ENCODE measurements at places on chromosomes 11 and 22.

DNA sequence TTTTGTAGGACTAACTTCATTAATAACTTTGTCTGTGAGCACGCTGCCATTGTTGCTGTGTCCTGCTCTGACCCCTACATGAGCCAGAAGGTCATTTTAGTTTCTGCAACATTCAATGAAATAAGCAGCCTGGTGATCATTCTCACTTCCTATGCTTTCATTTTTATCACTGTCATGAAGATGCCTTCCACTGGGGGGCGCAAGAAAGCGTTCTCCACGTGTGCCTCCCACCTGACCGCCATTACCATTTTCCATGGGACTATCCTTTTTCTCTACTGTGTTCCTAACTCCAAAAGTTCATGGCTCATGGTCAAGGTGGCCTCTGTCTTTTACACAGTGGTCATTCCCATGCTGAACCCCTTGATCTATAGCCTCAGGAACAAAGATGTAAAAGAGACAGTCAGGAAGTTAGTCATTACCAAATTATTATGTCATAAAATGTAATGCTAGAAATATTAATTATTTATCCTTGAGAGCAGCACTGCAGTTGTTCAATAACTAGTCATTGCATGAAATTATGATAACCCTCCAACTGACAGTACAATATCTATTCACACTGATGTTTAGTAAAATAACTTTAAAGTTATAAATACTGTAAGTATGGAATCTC lies 46.4 kb upstream of the OR5D13 start:
- no peak for DNase-seq

DNA sequence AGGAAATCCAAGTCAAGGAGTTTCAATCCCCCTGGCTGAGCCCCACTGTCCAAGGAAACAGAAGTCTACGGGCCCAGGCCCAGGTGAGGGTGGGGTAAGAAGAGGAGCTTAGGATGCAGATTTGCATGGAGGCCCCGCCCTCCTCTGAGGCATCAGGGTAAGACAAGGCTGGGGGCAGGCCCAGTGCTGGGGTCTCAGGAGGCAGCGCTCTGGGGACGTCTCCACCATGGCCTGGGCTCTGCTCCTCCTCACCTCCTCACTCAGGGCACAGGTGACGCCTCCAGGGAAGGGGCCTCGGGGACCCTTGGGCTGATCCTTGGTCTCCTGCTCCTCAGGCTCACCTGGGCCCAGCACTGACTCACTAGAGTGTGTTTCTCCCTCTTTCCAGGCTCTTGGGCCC lies 31.3 kb upstream of the IGLL5 start:
- no peak for DNase-seq

DNA sequence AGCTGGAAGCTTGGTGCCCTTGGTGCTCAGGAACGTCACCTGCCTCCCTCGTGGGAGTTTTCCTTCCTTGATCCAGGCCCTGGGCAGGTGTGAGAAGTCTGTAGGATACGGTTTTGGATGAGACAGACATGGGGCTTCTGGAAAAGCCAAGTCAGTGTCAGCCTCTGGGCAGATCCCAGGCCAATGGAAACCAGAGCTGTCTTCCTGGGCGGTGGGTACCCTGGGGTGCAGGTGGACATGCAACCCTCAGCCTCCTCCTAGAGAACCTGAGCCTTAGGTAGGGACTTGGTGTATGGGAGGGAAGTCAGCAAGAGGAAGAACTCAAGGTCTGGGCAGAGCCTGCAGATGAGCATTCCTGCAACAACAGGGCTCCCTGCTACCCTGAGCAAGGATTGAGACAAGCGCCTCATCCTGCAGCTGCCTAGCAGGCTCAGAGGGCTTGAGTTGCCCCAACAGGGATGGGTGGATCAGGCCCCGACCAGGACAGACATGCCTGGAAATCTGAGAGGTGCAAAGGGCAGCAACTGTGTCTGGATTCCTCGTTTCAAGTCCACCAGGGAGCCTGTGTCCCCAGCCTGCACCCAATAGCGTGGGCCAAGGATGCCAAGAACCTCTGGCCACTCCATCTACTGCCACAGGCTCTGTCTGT lies 37.6 kb upstream of the SYT13 start:
- DNase-seq = no peak

DNA sequence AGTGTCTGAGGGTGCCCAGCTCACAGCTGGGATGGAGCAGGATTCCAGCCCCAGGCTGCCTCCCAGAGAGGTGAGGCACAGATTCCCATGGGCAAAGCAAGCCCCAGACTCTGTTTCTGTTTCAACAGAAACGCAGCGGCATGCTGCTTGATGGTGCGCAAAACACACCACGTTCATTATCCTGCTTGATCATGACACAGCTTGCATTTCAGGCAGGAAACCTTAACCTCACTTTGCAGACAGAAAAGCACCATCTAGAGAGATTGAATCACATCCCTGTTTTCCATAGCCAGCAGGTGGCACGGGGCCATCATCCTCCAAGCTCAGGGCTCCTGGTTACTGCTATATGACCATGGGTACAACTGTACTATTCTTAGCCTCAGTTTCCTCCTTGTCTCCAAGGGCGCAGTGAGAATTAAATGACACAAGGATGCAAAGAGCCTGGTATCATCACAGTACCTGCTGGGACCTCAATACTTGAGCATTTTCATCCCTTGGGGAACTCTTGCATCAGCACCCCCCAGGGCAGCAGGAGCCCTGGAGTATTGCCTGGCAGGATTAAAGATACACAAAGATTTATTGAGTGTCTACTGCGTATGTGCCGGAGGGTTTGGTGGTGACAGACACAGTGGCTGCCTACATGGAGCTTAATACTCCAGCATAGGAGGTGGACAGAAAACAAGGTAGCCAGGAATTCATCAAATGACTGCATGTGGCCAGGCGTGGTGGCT lies 110.0 kb downstream of the TP53I11 start:
- no peak for DNase-seq

DNA sequence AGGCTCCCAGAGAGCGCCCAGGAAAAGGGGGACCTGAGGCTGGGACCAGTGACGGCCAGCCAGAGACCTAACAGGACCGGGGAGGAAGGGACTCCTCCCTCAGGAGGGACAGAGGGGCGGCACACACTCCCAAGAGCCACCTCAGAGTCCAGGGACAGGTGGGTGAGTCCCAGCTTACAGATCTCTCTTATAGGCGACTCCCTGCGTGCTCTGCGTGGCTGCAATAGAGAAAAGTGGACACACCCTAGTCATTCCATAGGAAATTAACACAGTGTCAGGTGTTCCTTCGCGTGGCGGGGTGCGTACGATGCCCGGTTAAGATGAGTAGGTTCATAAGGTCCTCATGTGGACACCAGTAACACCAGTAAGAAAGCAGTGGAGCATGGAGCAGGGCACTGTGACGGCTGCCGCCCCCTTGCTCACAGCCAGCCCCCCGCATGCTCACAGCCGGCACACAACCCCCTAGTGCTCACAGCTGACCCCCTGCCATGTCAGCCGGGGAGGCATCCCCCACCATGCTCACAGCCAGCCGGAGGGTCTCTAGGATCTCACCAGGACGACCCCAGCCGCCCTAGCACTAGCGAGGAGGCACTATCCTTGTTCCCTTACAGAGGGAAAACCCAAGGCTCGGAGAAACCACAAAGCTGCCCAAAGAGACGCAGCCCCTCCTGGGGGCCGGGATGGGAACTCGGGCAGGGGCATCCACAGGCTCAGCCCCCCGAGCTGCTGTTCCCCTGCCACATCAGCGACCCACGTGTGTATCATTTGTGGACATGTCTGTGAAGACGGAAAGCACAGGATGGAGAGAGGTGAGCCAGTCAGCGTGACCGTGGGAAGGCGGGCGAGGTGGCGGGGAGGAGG lies 426.8 kb downstream of the TBC1D22A start:
- no peak for DNase-seq

Measured in neural progenitor cell (in vitro differentiated cells).